ENCODE measurements at places on chromosomes 2 and 18.
A peak's percentile ranks its signal among the peaks of the same experiment; 100 is the strongest.

- no peak for DNase-seq
These were observed 27.7 kb downstream of the NEURL3 start for GRCh38 chr2:96477458-96477857.

- DNase-seq: no peak
These were observed 151.0 kb upstream of the DAPL1 start for GRCh38 chr2:158644139-158644538.

DNA sequence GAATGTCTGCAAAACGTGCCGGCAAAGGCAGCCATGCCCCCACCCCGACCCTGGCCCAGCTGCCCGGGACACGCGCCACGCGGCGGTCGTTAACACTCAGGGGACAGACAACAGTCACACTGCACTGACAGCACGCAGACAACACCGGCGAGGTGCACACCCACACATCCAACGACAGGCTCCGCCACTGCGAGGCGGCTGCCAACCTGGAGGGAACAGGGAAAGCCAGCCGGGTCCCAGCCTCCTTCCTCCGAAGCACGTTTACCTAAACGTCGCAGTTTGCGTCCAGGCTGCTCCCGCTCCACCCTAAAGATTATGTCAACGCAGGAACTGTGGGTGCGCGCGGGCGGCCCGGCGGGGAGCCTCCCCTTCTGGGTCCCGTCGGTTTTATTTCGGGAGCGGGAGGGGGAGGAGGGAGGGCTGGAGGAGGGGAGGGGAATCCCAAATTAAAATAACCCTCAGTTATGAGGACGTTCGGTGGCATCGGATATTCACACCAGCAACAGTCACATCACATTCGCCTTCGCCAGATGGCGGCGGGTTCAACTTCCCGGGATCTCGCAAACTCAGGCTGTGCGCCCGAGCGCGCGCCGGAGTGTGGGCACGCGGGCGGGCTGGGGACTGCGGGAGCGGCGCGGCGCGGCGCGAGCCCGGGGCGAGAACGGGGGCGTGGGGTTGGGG, 644 bp downstream of the PTGR3 start:
- peak; percentile 83 for DNase-seq

GRCh38 chr2:131063501-131064283, 29.6 kb downstream of the FAM168B start:
- no peak for DNase-seq

DNA sequence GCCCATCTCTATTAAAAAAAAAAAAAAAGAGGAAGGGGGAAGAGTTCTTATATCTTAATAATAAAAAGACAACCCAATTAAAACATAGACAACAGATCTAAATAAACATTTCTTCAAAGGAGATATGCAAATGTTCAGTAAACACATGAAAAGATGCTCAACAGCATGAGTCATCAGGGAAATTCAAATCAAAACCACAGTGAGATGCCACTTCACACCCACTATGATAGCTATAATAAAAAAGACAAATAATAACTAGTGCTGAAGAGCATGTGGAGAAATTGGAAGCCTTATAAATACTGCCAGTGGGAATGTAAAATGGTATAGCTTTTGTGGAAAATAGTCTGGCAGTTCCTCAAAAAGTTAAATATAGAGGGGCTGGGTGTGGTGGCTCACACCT, 61.5 kb upstream of the CYP20A1 start:
- DNase-seq: no peak

DNA sequence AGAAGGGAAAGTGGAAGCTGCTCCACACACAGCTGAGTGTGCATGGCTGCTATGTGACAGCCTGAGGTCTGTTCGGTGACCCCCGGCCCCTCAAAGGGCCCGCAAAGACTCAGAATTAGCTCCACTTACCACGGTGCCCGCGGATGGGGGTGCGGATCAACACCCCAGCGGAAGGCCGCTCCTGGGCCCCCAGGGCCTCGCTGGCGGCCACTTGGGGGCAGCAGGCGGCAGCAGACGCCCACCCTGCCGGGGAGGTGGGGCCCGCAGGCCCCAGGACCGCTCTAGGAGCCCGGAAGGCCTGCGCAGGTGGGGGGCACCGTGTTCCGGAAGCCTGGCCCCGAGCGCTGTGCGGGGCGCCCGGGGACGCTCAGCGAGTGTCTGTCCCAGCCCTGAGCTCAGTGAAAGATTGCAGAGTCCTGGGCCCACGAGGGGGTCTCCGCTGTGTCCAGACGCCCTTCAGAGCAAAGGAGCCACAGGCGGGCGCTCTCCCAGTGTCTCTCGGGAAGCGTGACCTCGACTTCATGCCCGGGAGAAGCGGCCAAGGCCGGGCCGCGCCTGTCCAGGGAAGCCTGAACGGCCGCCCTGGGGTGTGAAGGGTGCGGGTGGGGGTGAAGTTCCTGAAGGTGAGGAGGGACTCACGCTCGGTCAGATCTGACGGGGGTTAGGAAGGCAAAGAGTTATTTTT, 118.7 kb downstream of the VAPA start:
- DNase-seq: no peak

GRCh38 chr2:160664603-160665140, 171.1 kb upstream of the RBMS1 start:
- DNase-seq: no peak
